ENCODE measurements at places on chromosomes 13 and 19. TPM values are rescaled to one million over a fixed set of nuclear protein-coding genes. Genes with fewer than 3 reads are reported as not detected.

GRCh38 chr13:90806892-90807291 is 540.6 kb upstream of the MIR17HG start:
- no peak for DNase-seq

DNA sequence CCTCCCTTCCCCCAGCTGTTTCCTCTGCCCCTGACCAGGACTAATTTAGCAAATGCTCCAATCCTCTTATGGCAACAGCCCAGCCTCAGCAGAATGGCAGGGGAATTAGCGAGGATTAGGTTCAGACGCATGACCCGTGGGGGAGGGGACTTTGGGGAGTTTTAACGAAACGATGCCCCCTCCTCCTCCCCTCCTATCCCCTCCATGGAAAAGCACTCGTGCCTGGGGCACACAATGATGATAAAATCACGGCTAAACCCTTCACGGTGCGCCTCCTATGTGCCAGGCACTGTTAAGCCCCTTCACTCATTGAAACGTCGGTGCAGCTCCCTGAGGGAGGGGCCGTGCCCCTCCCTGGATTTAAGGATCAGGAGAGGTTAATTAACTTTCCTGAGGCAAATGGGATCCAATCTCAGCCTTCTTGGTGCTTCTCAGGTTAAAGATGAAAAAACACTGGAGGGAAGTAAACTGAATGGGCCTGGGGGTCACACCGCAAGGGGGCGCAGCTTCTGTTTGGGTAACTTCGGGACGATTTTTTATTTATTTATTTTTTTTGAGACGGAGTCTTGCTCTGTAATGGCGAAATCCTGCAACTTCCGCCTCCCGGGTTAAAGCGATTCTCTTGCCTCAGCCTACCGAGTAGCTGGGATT is 10.1 kb upstream of the TPRX2 start:
- no peak for DNase-seq

DNA sequence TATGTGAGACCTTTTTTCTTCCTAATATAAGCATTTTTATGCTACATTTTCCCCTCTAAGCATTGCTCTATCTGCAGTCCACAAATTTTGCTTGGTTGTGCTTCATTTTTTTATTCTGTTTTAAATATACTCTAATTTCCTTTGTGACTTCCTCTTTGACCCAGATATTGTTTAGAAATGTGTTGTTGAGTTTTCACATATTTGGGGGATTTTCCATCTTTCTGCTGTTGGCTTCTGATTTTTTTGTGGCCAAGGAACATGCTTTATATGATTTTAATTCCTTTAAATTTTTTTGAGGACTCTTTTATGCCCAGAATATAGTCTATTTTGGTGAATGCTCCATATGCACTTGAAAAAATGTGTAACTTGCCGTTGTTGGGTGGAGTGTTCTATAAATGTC is 22.9 kb downstream of the UBAC2 start:
- DNase-seq = no peak

- DNase-seq = peak; percentile 52
Measured at GRCh38 chr13:28329395-28330158, 165.4 kb downstream of the FLT1 start.

Gene FUT6
- not detected for total RNA-seq

Data from right cardiac atrium (tissue), 5 donors.